ENCODE measurements at places on chromosomes 2 and 18.

- no peak for DNase-seq
Measured at GRCh38 chr2:136727973-136728699, 37.2 kb upstream of the THSD7B start.

- DNase-seq: no peak
Measured at GRCh38 chr2:240499309-240500301, 58.2 kb downstream of the ANKMY1 start.

DNA sequence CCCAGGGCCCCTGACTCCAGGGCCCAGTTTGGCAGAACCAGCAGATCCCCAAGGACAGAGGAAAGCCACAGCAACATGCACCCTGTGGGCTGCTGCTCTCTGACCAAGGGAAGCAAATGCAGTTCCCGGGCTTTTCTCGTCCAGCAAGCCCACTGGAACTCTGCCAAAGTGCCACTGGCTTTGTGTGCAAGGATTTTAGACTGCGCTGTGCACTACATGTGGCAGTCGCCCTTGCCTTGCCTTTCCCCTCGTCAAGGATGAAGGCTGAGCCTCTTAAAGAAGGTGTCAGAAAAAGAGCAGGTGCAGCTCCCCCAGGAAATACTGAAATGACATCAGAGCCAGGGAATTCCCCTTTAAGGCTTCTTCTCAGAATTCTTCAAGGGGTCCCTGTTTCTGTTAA is 199.2 kb downstream of the TFCP2L1 start:
- no peak for DNase-seq

DNA sequence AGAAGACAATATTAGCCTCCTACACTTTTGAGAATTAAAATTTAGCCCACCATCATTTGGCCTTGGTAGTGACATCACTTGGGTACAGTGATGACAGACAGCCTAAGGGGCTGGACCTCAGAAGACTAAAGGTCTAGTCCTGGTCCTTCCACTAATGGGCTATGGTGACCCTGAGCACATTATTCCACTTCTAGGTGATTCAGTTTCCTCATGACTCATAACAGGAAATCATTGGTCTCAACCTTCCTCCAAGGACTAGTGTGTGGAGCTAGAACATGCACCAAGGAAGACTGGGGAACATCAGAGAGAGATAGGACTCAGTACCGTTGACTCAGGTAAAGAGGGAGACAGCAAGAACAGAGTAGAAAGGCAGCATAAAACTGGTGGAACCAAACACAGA is 64.0 kb downstream of the TFCP2L1 start:
- no peak for DNase-seq

- no peak for DNase-seq
Measured at GRCh38 chr2:109694190-109694589, 80.0 kb downstream of the SOWAHC start.

- DNase-seq: no peak
Measured at GRCh38 chr2:155377266-155377680, 678.8 kb downstream of the KCNJ3 start.

Measured in esophagus squamous epithelium (tissue), 5 donors.